Left ventricle myocardium superior (tissue), 1 donor: ENCODE measurements at places on chromosomes 12 and 14. TPM values are rescaled to one million over a fixed set of nuclear protein-coding genes. Genes with fewer than 3 reads are reported as not detected.

Gene LRRC10
- total RNA-seq: 50.8 TPM

Gene PMEL
- 0.57 TPM for total RNA-seq

DNA sequence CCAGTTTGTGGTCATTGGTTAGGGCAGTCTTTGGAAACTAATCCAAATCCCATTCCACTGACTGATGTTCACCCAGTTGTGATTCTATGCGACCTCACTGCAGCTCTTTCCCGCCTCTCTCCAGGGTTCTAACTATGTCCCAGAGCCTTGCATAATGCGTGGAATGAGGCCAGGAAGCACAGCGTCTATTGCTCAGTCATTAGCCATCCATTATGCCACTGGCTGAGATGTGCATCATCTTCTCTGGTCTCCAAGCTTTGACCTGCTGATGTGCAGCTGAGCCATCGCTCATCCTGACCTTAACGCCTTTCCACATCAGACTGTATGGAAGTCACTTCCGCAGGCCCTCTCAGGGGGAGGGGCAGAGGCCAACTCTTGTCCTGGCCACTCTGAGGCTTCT lies 115.4 kb upstream of the VRK1 start:
- DNase-seq: no peak

Gene IL31
- total RNA-seq: not detected

- no peak for DNase-seq
Observed at GRCh38 chr12:3378655-3379054, 112.3 kb upstream of the PRMT8 start.

DNA sequence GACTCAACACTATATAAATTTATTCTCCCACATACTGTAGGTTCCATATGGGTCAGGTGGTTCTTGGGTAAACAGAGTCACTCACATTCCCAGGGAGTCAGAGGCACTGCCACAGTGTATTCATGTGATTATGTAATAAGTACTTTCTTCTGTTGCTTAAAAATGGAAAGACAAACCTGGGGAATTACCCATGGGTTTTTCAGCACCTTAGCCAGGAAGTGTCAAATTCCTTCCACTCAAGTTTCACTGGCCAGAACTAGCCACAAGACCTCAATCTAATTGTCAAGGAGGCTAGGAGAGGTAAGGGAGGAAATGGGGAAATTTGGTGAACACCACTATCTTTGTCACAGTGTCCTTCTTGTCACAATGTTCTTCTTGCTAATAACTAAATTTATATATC lies 333.2 kb upstream of the MDGA2 start:
- no peak for DNase-seq

DNA sequence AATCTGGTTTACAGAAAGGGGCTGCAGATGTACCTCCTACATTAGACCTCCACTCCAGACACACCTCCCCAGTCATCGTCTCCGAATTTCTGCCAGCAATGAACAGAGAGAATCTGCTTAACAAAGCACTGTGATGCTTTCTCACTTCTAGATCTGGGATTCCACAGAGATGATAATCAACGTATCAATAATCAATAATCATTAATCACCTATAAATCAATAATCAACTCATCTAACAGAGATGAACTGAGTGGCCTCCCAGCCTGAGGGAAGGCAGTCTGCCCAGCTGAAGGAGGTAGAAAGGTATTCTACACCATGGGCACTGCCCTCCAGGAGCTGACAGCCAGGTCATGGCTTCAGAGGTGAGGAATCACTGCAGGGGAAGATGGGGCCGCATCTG lies 183.2 kb downstream of the TMEM132D start:
- DNase-seq: no peak
